Activated CD4-positive, alpha-beta T cell treated with anti-CD3 and anti-CD28 coated beads for 36 hours (primary cell): ENCODE measurements at places on chromosomes 3 and 15.

DNA sequence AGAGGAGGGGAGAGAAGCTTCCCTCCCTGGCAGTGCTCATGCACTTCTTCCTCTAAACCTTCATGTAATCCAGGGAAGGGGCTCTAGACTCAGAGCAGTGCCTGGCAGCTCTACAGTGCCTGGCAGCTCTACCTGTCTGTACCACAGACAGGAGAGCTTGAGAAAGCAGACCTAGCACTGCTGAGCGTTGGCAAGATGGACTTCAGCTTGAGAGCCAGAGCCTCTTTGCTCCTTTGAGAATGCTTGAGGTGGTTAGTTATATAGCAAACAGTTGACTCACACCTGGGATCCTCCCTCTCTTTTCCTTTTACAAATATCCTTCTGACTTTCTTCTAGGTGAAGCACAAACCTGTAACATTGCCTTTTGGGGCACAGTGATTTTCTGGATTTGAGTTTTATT is 20.9 kb downstream of the FBXO22 start:
- no peak for DNase-seq

DNA sequence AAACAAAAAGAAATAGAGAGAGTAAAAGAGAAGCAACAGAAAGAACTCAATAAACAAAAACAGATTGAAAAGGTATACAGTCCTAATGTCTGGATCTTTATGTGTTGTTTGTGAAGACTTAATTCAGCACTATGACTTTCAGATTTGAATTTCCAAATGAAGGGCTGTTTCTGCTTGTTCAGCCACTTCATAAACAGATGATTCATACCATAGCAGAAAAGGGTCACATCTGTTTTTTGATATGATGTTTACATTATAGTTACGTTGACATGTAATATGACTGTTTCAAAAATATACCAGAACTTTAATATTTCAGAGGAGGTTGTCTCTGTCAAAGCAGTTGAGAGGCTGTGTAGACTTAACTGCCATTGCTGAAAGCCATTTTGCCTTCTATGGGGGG is 24.1 kb downstream of the ASB14 start:
- no peak for DNase-seq

DNA sequence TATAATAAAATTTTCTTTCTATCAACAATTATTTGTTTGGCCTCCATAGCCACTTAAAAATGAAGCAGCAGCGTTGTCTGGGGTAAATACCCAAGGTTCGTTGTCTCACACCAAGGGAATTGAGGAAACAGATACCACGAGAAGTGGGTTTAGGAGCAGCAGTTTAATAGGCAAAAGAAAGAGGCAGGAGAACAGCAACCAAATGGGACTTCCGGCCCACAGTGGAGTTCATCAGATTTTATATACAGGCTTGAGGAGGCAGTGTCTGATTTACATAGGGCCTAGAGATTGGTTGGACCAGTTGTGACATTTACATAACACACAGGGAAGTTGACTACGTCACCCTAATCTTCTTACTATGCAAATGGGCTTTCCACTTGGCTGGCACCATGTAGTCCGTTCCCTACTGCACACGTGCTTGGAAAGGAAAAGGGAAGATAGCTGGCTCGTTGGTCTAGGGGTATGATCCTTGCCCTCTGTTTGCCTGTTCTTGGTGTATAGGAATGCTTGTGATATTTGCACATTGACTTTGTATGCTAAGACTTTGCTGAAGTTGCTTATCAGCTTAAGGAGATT is 61.5 kb upstream of the SETMAR start:
- no peak for DNase-seq

DNA sequence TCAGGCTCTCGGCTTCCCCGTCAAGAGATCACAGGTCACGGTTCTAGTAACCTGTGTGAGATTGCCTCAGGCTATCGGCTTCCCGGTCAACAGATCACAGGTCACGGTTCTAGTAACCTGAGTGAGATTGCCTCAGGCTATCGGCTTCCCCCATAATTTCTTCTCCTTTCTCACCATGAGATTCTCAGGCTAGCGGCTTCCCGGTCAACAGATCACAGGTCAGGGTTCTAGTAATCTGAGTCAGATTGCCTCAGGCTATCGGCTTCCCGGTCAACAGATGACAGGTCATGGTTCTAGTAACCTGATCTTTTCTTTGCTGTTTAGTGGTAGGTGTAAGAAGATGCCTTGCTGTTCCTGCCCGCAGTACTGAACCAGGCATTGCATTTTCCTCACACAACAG is 418.2 kb upstream of the ZNF717 start:
- no peak for DNase-seq

GRCh38 chr3:152192936-152193672 is 75.6 kb upstream of the MBNL1 start:
- no peak for DNase-seq
